Cardiac septum (tissue), 1 donor: ENCODE measurements at places on chromosomes 3 and 15.

- DNase-seq = no peak
Observed at GRCh38 chr15:69704700-69705099, 252.1 kb downstream of the RPLP1 start.

DNA sequence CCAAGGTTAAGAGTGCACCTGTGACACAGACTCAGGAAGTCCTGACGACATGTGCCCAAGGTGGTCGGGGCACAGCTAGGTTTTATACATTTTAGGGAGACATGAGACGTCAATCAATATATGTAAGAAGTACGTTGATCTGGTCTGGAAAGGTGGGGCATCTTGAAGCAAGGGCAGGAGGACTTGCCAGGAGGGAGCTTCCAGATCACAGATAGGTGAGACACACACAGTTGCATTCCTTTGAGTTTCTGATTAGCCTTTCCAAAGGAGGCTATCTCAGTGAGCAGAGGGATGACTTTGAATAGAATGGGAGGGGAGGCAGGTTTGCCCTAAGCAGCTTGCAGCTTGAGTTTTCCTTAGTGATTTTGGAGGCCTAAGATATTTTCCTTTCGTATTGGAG lies 257.4 kb downstream of the CGGBP1 start:
- DNase-seq = no peak

GRCh38 chr15:57150066-57150865 lies 226.0 kb upstream of the CGNL1 start:
- DNase-seq = no peak

DNA sequence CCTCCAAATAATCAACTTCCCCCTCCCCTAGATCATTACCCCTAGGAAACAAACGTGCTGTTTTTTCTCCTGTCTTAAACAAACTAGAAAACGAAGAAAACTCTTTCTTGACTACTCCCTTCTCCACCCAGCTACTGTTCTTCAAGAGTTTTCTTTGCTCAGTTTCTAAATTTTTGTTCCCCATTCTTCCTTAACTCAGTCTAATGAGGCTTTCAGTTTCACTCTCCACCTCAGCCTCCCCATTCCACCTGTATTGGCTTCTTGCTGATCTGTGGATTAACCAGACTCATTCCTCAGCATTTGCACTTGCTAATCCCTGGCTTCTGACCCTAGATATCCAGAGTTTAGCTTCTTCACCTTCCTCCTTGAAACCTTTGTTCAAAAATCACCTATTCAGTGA lies 26.8 kb downstream of the SERPINI1 start:
- no peak for DNase-seq
